Hypothalamus (tissue), 51 donors: ENCODE measurements at places on chromosomes 5 and 9.

DNA sequence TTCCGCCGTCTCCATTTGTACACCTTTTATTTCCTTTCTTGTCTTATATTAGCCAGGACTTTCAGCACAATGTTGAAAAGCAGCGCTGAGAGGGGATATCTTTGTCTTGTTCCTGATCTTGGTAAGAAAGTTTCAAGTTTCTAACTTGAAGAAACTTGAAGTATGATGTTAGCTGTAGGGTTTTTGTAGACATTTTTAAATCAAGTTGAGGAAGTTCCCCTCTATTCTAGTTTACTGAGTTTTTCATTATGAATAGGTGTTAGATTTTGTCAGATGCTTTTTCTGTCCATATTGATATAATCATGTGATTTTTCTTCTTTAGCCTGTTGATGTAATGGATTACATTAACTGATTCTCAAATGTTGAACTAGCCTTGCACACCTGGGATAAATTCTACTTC, 425.7 kb downstream of the PIK3R1 start:
- DNase-seq = no peak

GRCh38 chr5:133056891-133057290, 5.1 kb downstream of the HSPA4 start:
- DNase-seq = no peak

GRCh38 chr5:62985749-62986148, 407.1 kb downstream of the LRRC70 start:
- DNase-seq = no peak

GRCh38 chr9:8351436-8351835, 551.9 kb upstream of the DMAC1 start:
- DNase-seq = no peak

DNA sequence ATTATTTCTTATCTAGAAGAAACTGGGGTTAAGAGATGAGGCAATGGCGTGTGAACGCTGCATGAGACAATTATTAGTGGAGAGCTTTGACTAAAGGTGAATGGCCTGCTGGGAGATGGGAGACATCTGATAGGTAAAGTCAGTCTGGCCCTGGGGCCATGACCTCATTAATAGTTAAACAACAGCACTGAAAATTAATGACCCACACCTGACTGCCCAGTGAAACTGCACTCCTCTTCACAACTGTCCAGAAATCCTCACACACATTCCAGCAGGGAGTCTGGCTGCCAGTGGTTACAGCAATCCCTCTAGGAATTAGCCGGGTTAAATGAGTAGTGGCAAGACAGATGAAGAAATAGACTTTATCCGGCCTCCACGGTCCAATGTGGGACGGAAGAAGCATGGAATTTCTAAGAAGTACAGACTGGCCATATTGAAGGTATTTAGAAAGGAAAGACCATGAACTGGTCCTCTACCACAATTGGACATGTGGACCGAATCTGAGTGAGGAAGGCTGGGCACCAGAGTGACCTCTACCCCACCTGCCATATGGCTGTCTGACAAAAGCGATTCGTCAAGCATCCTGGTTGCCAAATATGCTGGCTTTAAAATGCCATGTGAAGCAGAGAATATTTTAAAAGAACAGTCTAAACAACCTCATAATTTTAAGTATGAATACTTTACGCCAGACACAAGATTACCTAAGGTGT, 138.4 kb downstream of the EFNA5 start:
- DNase-seq = no peak

- no peak for DNase-seq
Observed at GRCh38 chr5:175788155-175788787, 83.1 kb upstream of the CPLX2 start.

DNA sequence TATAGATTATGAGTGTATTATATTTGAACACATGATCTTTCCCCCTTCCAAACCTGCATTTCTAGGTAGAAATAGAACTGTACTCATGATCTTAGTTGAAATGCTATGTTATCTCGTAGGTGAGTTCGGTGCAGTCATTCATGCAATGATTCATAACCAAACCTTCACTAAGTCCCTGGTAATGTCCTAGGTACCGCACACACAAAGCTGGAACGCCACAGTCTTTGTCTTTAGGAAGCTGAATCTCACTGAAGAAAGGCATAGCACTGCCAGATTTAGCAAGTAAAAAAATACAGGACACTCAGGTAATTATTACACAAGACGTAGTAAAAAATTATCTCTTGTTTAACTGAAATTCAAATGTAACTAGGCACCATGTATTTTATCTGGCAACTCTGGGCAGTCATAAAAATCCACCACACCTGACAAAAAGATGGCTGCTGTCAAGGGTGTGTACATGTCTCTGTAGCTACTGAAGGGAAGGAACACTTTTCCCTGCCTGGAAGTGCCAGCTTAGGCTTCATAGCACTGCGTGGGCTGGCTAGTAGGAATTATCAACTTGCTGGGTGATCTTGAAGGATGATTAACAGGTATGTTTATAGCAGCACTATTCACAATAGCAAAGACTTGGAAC, 28.0 kb upstream of the TXN start:
- no peak for DNase-seq

- DNase-seq = no peak
Observed at GRCh38 chr5:36624277-36624676, 17.9 kb downstream of the SLC1A3 start.

DNA sequence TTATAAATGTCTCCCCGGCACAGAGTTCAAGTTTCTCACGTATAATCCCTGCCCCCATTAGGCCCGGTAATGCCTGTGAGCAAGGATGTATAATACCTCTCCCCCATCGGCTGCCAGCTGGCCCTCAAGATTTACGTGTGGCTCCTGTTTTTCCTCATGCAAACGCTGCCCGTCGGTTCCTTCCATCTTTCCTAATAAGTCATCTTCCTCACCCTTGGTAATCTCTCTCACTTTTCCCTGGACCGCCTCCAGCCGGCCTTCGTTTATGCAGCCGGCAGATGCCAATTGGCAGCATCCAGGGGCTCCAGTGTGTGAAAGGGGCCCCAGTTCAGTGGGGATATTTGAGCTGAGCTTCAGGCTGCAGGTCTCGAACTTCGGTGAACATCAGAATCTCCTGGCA, 86.5 kb upstream of the NEURL1B start:
- DNase-seq = no peak

- DNase-seq = no peak
Observed at GRCh38 chr9:133471551-133472276, 7.2 kb downstream of the SLC2A6 start.

DNA sequence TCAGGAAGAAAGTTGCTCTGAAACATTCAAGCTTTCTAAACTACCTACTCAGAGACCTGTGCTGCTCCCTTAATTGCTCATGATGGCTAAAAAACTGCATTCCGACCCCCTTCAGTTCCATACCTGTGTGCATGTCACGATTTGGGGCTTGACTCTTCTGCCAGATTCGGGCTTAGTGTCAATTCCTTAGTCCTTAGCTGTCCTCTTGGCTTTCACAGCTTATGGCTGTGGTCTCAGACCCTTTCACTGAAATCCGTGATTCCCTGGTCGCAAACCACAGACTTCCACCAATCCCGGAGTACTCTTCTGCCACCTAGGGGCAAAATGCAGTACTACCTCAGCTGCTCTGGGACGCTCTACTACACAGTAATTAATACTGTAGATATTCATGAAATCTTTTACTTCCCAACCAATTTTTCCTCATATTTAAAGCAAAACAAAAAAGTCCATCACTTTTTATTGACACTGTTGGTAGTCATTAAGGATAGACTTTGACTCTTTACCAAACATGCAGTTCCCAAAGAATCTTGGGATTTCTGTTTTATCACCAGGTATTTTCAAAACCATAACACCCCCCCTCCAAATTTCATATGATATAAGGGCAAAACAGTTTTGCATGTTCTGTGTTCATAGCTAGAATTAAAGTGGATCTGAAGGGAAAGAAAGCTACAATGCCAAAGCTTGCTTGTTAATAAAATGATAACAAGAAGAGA, 617.4 kb downstream of the SLCO4C1 start:
- DNase-seq = no peak

GRCh38 chr9:134242706-134243105, 78.3 kb upstream of the RNU6ATAC start:
- no peak for DNase-seq

GRCh38 chr5:11596185-11596584, 308.1 kb downstream of the CTNND2 start:
- no peak for DNase-seq

- DNase-seq = no peak
Observed at GRCh38 chr5:22488427-22488826, 364.7 kb downstream of the CDH12 start.

GRCh38 chr9:71355884-71356283, 234.5 kb upstream of the TRPM3 start:
- no peak for DNase-seq

DNA sequence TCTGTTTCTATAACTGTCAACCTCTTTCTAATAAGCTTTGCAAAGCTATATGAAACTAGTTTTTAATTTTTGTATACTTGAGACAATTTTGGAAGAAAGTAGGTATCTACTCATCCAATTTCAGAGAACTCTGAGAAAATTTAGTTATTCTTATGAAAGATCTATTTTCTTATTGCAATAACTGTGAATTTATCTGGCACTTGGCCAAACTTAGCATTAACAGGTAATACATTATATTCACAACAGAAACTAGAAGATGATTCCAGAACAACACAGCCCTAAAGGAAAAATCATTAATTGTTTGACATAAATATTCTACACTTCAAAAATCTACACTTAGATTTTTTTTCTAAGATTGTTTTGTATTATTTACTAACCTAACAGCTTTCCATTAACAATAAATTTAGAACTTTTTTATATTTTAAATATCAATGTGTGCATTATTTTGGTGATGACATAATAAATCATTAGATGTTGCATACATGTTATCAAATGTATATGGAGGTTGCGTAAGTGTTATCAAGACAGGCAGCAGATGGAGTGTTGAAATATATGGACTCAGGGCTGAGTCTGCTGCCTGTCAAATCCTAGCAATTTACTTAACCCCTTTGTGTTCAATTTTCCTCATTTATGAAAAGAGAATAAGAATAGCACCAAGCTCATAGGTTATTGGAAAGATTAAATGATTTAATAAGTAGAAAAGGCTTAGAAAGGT, 141.8 kb downstream of the MUSK start:
- no peak for DNase-seq

DNA sequence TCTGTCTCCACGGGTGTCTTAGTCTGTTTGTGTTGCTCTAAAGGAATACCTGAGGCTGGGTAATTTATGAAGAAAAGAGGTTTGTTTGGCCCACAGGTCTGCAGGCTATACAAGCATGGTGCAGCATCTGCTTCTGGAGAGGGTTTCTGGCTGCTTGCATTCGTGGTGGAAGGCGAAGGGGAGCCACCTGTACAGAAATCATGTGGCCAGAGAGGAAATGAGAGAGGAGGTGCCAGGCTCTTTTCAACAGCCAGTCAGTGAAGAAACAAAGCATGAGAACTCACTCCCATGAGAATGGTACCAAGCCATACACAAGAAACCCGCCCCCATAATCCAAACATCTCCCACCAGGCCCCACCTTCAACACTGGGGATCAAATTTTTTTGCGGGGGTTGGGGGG, 53.4 kb downstream of the PFDN1 start:
- no peak for DNase-seq

DNA sequence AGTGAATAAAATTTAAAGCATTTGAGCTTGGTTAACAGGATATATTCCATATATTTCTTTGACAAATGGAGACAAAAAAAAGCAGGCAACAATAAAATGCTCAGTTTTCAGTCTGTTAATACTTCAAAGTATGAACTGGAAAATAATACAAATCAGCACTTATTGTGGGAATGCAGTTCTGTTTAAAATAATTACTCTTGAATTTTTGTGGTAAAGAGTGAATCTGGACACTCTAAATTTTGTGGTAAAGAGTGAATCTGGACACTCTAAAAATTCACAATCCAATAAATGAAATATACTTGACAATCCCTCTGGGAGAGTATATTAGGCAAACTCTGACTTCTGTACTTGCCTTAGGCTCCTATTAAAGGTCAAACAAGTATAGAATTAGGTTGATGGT, 141.9 kb upstream of the RASA1 start:
- DNase-seq = no peak

GRCh38 chr5:59188419-59189225, 605.7 kb downstream of the RAB3C start:
- peak; percentile 37 for DNase-seq

DNA sequence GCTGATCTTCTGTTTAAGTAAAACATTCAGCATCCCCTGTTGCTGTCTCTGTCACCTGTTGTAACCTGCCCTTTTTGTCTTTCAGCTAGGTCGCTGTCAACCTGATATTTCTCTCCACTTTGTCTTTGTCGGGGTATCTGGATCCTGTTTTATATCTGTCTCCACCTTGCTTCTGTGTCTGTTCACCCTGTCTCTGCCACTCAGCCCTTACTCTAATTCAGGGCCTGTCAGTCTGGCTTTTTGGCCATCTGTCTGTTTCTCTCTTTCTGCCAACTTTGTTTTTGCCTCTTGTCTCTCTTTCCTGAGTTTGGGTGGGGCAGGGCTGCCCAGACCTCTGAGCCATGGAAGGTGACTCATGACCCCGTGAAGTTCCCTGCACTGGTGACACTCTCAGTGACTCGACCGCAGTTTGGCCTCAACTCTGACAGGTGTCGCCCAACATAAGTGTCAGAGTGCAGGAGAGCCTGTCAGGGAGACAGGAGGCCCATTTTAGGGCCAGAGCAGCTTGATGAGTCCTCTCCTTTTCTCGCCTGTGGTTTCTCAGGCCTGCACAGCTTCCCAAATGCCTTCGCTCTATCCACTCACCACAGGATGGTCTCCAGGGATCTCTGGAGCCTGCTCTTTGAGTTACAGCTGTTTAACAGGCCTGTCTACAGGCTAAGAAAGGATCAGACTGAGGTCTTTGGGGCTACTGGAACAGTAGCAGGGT, 868 bp downstream of the ZBTB43 start:
- DNase-seq = no peak

GRCh38 chr5:138876811-138877210, 1.7 kb upstream of the LRRTM2 start:
- DNase-seq = no peak

- DNase-seq = no peak
Observed at GRCh38 chr9:119020284-119020683, 349.0 kb downstream of the BRINP1 start.

DNA sequence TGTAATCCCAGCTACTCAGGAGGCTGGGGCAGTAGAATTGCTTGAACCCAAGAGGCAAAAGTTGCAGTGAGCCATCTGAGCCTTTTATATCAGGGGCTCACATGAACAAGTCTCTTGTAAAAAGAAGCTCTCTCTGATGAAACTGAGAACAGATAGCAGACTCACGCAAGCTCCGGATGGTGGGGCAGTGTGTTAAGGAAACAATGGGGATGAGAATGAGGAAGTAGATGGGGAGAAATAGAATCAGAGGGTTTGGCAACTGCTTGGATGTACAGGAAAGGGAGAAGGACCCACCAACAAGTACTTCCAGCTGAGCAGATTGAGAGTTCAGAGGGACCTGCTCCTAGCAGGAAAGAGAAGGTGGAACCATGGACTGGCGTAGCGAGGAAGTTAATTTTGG, 18.6 kb downstream of the TMEM252 start:
- no peak for DNase-seq
